ENCODE measurements at places on chromosomes 12 and 14.

DNA sequence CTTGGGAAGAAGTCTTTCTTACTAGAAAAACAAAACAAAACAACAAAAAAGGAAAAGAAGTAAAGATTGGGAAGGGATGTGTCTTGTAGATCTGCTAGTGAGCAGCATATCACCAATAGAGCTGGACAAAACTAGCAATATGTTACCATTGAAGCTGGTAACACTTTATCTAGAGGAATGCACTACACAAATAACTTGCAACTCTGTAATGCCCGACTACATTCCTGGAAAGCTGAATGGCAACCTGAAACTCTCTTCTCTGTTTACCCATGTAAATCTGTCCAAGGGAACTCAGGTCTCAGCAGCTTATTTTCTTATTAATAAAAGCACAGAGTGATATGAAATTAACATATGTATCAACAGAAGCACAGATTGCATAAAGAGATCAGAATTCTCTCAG is 624.4 kb downstream of the KCNH5 start:
- no peak for DNase-seq

DNA sequence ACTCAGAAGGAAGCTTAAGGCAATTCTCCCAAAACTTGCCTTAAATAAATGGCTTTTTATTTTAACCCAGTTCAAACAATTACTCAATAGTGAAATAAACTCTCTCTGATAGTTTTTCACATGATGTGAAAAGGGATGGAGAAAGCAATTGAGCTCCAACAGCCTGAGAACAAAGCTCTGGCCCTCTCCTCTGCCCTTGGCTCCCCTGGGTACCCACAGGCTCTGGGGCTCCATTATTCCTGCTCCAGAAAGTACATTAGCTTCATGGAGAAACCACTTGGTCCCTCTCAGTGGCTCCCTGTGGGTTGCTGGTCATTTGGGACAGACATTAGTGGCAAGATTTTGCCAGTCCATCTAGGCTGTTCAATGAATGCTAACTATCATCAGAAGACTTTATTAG is 242.8 kb downstream of the ATP23 start:
- DNase-seq = no peak

DNA sequence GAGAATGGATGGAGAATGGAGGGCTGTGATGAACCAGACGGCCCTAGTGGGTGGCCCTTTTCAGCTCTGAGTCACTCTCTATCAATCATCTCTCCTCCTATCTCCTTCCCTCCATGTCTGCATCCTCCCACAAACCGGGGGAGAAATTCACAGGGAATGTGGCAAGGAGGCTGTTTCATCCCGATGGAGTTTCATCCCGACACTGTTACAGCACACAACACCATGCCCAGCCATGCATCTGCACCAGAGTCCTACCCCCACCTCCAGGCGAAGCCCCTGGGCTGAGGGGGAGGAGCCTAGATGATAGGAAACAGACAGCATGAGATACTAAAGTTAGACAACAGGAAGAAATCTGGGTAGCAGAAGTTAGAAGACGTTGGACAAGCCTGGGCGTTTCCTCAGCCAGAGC is 20.8 kb downstream of the SLC8B1 start:
- DNase-seq = no peak

DNA sequence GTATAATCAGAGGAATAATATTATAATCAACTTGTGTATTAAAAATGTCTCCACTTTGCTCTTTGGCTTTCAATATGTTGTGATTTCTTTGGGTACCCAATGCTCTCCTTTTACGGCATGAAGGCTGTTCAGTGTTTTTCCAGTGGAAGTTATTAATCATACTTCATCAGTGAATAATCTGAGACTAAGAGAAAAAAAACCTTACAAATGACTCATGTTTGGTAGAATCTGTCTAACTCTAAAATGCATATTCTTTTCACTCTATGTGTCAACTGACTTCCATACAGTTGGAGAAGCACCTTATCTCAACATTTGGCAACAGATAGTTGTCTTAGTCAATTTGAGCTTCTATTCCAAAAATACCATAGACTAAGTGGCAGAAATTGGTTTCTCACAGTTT is 82.2 kb downstream of the PTPRO start:
- no peak for DNase-seq

- DNase-seq = no peak
Observed at GRCh38 chr14:104930526-104931303, 6.0 kb downstream of the PLD4 start.

GRCh38 chr14:79598339-79598738 is 613.0 kb downstream of the DIO2 start:
- no peak for DNase-seq

- no peak for DNase-seq
Observed at GRCh38 chr12:102958830-102959176, 1.3 kb downstream of the ASCL1 start.
